ENCODE measurements at places on chromosomes 2 and 18. TPM values are rescaled to one million over a fixed set of nuclear protein-coding genes. Genes with fewer than 3 reads are reported as not detected.

SRD5A2 gene
- not detected for total RNA-seq

- DNase-seq: no peak
Observed at GRCh38 chr2:220678943-220679342, 893.2 kb downstream of the EPHA4 start.

UGT1A7 gene
- total RNA-seq: not detected

GRCh38 chr2:227642656-227643055, 23.9 kb upstream of the SCYGR5 start:
- no peak for DNase-seq

- DNase-seq: no peak
Observed at GRCh38 chr2:227503433-227504406, 31.8 kb downstream of the AGFG1 start.

TUBA3E gene
- not detected for total RNA-seq

DNA sequence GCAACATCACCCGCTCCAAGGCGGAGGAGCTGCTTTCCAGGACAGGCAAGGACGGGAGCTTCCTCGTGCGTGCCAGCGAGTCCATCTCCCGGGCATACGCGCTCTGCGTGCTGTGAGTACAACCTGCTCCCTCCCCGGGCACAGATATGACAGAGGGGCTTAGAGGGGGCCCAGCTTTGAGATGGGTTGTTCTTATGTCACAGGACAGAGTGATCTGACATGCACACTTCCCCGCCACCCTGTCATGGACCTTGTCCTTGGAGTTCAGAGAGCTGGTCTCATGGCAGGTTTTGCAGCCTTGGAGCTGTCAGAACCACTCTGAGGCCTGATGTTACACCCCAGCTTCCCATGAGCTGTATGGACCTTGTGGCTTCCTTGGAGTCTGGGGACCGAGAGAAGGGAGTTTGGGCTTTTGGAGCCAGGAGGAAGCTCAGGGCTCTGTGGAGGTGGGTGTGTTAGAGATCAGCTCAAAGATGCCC, 398 bp downstream of the INPP5D start:
- DNase-seq: no peak

DNA sequence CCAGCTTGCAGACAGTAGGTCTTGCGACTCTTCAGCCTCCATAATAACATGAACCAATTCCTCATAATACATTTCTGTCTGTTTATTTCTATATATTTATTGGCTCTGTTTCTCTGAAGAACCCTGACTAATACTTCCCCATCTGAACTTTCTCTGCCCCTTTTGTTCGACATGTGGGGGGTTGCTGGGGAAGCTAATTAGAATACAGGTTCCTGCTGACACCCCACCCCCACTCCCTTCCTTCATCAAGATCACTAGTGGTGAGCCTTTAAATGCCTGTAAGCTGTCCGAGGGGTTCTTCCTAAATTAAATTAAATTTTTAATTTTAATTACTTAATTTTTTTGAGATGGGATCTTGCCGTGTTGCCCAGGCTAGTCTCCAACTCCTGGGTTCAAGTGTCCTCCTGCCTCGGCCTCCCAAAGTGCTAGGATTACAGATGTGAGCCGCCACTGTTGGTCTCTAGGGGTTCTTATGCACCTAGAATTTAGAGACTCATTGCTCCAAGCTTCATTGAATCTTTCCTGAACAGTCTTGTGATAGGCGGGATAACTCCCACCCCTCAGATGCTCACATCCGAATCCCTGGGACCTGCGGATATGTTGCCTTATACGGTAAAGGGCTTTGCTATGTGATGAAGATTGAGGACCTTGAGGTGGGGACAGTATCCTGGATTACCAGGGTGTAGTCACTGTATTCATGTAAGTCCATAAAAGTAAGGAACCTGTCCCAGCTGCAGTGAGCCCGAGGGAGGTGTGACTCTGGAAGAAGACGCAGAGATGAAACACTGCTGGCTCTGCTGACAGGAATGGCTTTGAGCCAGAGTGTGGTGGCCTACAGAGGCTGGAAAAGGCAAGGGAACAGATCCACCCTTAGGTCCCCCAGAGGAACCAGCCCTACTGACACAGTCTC, 26.2 kb downstream of the HPCAL1 start:
- DNase-seq: no peak

ACVR1C gene
- total RNA-seq: 118 TPM

GRCh38 chr2:121360566-121361300, 75.7 kb upstream of the TFCP2L1 start:
- DNase-seq: no peak

DNA sequence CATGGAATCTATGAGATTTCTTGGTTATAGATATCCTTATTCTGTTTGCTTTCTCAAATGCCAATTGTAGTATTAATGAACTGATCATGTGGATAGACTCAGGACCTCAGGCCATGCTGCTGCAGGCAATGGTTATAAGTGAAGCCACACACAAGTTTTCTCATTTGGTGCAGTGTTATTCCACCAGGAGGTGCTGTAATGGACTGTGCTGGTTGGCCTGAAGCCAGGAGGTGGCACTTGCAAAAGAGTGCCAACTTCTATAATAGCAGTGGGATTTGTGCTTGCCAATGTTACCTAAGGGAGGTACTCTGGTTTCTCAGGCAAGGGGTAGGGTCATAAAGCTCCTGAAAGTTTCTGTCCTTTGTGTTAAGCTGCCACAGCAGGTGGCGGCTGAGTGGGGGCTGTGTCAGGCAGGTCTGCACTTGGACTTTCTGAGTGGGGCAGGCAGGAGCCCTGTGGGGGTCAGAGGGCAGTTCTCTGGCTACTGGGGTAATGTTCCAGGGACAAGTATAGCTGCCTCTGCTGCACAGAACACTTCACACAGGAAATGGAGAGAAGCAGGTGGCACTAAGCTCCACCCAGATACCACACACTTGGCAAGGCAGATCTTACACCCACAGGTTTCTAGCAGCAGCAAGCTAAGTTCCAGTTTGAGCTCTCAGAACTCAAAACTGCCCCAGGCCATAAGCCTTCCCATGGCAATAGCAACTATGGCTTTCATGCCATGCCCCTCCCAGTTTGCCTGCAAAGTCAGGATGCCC, 352.6 kb upstream of the CWC22 start:
- no peak for DNase-seq

DNA sequence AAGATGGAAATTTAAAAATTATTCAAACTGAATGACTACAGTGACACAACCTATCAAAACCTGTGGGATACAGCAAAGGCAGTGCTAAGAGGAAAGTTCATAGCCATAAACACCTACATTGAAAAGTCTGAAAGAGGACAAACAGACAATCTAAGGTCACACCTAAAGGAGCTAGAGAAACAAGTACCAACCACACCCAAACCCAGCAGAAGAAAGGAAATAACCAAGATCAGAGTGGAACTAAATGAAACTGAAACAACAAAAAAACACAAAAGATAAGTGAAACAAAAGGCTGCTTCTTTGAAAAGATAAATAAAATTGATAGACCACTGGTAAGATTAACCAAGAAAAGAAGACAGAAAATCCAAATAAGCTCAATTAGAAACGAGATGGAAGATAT, 247.2 kb upstream of the ZNF804A start:
- DNase-seq: no peak

DNA sequence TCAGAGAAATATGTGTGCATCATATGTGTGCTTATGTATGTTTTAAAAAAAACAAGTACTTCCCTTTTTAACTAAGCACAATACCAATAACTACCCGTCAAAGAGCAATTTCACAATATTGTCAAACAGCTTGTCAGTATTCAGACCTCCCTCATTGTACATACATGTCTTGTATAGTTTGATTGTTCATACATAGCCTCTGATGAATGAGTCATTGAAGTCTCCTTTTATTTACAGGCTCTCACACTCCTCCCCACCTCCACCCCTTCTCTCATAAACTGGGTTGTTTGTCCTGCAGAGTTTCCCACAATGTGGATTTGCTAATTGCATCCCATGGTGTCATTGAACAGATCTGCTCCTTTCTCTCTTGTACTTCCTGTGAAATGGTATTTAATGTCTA, 132.8 kb upstream of the L3MBTL4 start:
- DNase-seq: no peak

GRCh38 chr2:667332-667999, 9.7 kb downstream of the TMEM18 start:
- no peak for DNase-seq

GRCh38 chr18:45984546-45985235, 17.6 kb upstream of the EPG5 start:
- no peak for DNase-seq

- no peak for DNase-seq
Observed at GRCh38 chr18:8889489-8889888, 184.1 kb downstream of the MTCL1 start.

DNA sequence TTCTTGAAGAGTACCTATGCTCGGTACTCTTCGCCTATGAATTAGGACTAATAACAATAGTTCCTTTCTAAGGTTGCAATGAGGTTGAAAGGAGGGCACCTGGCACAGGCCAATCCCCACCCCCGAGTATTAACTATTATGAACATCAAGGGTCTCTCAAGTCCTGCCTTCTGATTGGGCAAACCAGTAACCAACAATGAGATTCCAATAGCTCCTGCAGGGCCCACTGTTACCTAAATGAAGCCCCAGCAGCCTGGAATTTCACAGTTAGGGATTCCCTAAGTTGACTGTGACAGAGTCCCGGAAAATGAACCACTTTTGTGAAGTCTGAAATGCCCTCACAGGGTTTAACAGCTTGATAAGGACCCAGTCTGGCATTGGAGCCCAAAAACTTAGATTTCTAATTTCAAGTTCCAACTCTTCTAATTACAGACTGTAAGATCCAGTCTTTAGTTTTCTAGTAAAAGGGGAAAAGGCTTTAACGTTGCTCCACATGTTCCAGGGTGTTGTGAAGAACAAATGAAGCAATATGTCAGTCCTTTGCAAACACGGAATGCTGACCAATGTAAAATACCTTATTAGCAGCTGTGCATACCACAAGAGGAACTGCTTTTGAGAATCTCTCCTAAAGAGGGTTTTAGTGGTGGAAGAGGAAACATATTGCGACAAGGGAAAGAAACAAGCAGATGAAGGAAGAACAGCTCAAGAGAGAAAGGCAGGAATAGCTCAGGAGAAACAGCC, 277.7 kb upstream of the MAP2 start:
- DNase-seq: no peak

SLC1A4 gene
- 6.5 TPM for total RNA-seq

KCNG2 gene
- not detected for total RNA-seq

DNA sequence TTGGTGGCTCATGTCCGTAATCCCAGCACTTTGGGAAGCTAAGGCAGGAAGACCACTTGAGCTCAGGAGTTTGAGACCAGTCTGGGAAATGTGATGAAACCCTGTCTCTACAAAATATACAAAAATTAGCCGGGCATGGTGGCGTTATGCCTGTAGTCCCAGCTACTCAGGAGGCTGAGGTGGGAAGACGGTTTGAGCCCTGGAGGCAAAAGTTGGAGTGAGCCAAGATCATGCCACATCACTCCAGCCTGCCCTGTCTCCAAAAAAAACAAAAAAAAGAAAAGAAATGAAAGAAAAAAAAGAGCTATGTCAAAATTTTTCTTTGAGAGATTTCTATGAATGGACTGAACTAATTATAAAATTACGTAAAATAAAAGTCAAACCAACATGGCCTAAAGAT, 34.7 kb downstream of the ROCK2 start:
- no peak for DNase-seq
